ENCODE measurements at places on chromosomes 4 and X. TPM values are rescaled to one million over a fixed set of nuclear protein-coding genes. Genes with fewer than 3 reads are reported as not detected.

DNA sequence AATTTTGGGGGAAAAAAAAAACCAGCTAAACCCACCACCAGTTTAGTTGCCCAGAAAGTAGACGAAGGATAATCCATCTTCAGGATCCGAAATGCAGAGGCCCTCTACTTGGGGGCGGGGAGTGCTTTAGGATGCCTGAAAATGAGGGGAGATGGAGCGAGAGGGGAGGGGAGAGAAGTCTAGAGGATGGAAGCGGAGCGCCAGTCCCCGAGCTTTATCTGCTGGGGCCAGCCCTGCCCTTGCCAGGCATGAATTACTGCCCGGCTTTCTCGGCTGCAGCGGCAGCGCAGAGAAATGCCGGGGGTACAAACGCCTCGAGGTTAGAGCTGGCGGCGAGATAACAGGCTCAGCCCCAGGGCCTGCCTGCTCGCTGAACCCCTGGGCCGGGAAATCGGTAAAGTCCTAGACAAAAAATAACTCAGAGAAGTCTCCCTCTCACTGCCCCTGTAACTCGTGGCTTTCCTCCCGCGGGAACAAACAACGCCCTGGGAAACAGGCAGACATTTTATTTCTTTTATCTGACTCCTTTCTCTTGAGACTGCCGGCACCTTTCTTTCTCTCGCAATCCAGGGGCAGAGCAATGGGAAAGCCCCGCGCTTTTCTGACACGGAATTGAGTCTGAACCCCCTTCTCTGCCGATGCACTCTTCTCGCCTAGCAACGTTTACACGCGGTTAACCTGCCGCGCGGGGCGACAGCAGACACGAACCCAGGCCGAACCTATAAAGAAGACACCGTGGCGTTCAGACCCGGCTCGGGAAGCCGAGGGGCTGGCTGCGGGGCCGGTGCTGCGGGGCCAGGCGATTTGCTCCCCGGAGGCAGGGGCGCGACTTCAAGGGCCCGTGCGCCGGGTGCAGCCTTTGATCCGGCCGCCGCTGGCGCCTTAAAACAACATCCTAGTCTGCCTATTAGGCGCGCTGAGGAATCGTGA, 3.1 kb upstream of the MSX1 start:
- no peak for DNase-seq

DNA sequence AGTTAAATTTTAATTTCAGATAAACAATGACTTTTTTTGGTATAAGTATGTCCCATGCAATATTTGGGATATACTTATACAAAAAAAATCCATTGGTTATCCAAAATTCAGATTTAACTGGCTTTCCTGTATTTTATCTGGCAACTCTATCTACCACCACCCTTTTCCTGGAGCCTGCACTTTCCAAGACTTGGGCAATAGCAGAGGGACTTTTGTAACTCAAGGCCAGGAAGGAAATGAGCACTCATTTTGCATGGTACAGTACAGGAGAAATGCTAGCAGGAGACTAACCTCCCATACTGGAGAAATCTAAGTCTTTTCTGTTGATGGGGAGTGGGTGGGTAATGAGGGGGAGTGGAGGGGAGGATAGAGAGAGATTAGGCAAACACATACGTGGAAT, 37.7 kb upstream of the PLAC1 start:
- no peak for DNase-seq

GRCh38 chr4:79259242-79259641, 66.6 kb downstream of the NAA11 start:
- DNase-seq, result no peak

DNA sequence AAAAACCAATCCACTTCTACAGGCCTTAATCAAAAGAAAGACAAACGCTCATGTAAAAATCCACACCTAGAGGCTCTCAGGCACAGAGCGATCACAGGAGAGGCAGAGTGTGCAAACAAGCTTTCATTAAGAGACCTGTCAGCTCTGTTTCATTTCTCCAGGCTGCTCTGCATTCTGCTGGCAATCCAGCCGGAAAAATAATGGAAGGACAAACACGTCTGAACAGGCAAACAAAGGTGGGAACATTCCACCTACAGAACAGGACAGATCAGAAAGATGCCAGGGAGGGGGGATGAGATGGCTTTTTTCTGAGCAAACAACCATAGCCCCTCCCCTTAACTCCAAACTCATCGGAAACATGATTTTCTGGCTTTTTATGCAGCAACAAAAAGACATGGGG, 9.7 kb downstream of the SOD3 start:
- no peak for DNase-seq

DNA sequence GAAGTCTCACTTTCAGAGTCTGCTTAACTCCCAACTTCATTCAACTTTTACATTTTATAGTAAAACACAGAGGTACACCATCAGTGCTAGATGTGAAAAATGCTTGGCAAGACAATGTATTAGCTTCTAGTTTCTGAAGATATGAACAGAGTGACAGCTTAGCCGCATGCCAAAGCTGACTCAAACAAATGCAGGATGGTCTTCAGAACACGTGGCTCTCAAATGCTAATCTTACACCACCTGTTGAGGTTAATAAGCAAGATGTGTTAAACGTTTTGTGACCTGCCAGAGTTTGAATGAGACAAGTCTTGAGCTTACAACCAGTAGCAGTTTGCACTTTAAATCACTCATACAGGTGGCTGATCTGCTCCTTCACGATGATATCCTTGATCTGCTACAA, 18.9 kb upstream of the GPM6B start:
- DNase-seq, result no peak

DNA sequence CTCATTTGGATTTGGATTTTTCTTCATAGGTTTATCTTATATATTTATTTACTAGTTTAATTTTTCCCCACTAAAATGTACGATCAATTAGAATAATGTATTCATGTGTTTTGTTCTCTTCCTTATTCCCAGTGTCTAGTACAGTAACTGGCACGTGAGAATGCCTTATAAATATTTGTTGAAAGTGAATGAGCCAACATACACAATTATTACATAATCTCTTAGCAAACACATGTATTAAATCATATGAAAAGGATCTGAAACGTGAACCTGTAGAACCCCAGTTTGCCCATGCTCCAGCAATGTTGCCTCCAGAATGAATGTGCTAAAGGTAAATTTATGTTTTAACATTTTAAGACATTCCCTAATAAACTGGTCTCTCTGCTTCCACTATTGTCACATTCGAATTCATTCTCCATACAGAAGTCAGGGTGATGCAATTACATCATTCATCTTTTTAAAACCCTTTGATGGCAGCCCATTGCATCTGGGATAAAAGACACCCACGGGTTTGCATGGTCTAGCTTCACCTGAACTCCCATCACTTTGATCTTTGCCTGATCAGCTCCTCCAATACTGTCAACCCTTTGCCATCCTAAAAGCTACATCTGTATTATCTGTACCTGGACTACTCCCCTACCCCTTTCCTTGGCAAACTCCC, 30.7 kb upstream of the AREG start:
- DNase-seq, result no peak

DNA sequence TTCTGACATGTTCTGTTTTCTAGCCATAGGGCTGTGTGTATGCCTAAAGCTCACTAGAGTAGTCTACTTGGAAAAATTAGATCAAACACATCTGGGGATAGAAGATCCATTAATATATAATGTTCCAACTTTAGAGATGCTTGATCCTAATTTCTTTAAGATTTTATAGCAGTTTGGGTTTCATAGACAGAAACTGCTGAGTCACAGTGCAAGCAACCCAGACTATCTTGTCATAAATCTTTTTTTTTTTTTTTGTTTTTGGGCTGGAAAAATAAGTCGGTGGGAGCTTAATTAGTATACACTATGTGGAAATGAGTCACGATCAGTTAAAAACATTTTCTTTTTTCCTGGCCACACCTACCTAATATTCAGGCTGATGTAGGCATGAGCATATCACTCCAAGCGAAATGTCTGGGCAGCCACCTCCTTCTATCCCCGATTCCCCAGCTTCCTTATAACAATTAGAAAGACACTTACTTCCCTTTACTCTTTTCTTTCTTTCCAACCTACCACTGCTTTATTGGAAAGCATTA, 58.2 kb upstream of the CASK start:
- DNase-seq, result no peak

DNA sequence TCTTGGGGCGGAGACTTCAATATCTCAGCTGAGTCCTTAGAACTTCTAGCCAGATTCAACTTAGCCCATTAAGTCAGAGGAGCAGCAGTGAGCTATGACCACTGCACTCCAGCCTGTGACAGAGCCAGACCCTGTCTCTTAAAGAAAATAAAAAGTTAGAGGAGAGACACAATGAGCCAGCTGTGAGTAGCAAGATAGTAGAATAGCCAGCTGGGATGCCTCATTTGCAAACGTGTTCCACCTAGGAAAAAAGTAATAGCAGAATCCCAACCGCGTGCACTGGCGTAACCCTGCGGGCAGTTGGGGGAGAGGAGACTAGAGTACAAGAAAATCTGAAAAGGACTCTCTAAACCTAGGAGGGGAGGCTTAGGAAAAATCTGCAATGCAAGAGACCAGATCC, 133.2 kb upstream of the ANXA3 start:
- DNase-seq, result no peak

GRCh38 chrX:18457000-18457399, 31.6 kb downstream of the CDKL5 start:
- no peak for DNase-seq

DNA sequence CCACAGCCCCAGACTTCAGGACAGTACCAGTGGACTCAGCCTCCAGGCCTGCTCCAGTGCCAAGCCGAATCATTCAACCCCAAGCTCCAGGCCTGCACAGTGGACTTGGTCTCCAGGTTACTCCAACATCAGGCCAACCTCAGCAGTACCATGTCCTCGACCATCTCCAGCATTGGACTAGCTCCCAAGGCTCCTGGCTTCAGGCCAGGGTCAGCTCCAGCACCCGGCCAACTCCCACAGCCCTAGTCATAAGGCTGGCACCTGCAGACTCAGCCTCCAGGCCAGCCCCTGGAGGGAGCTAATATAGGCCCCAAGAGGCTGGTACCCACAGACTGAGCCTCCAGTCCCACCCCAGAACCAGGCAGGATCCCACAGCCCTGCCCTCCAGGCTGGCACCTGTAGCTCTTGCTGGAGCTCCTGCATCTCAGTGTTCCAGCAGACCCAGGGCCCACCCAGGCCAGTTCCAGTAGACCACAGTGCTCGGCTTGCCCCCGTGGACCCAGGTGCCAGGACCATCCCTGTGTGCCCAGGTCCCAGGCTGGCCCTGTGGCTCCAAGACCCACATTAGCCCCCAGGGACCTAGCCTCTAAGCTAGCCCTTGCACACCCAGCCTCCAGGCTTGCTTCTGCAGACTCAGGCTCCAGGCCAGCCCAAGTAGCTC, 25.6 kb downstream of the ZMAT1 start:
- DNase-seq, result no peak

- no peak for DNase-seq
Measured at GRCh38 chr4:27327421-27328181, 467.0 kb downstream of the STIM2 start.

GRCh38 chr4:108116423-108117168, 52.1 kb downstream of the LEF1 start:
- no peak for DNase-seq

GRCh38 chr4:5021546-5021945, 2.3 kb upstream of the CYTL1 start:
- DNase-seq, result no peak

DNA sequence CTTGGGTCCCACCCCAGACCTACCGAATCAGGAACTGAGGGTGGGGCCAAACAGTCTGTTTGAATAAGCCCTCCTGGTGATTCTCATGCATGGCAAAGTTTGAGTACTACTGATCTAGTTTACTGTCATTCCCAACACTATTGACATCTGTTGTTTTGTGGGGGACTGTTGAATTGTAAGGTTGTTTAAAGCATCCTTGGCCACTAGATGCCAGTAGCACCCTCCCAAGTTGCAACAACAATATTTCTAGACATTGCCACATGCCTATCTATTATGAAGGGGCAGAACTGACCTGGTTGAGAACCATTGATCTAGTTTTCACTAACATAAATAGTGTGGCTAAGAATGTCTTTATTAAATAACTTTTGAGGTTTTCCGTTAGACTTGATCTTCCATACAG, 15.1 kb downstream of the TAF9B start:
- no peak for DNase-seq

GRCh38 chr4:30753316-30753715, 33.1 kb downstream of the PCDH7 start:
- no peak for DNase-seq

GRCh38 chr4:152534541-152535359, 1.1 kb downstream of the FBXW7 start:
- no peak for DNase-seq

- no peak for DNase-seq
Measured at GRCh38 chr4:90876296-90876695, 749.1 kb downstream of the CCSER1 start.

Gene CPZ
- 7.1 TPM for total RNA-seq

Gene TENM3
- total RNA-seq, result 19.7 TPM

Gene SATL1
- not detected for total RNA-seq

Gene CXorf51B
- total RNA-seq, result not detected

Gene UNC5C
- total RNA-seq, result 8.1 TPM

Gene MAOA
- total RNA-seq, result 250 TPM

Gene CT45A3
- not detected for total RNA-seq

Gene MAGEA8
- not detected for total RNA-seq
